SIG-M5 (cell line): ENCODE measurements at places on chromosomes 12 and 14.

DNA sequence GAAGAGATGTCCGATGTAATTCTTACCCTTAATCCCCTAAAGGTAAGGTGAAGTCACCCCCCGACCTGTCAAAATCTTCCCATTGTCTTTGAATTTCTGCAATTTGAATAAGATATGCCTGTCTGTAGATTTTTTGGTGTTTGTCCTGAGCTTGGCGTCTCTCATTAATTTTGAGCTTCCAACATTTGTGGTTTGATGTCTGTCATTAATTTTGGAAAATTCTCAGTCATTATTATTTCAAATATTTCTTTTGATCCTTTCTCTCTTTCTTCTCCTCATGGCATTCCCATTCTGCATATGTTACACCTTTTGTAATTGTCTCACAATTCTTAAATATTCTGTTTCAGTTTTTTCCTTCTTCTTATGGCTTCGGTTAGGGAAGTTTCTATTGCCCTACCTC lies 60.1 kb downstream of the EPS8 start:
- no peak for DNase-seq

DNA sequence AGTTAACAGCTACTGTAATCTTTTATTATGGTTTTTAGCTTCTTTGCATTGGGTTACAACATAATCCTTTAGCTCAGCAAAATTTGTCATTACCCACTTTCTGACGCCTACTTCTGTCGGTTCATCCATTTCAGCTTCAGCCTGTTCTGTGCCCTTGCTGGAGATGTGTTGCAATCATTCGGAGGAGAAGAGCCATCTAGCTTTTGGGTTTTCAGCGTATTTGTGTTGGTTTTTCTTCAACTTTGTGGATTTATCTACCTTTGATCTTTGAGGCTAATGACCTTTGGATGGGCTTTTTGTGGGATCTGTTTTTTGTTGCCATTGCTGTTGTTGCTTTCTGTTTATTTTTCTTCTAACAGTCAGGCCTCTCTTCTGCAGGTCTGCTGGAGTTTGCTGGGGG lies 69.2 kb upstream of the ATXN7L3B start:
- no peak for DNase-seq

GRCh38 chr14:91367173-91368171 lies 50.1 kb downstream of the CCDC88C start:
- DNase-seq, result no peak

DNA sequence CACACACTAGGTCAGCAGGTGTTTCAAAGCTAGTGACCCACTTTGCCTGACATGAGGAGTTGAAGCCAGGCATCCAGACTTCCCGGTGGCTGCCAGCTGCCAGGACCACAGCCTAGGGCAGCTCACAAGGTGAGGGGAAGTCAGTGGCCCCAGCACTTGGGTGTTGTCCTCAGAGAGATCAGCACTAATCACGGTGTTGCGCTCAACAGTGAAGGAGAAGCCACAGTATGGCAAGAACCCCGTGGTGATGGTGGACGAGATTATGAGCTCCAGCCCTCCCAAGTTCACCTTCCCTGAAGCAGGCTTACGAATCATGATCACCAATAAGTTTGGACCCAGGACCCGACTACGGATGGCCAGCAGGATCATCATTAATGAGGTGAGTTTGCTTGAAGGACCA lies 59.9 kb upstream of the RIN3 start:
- DNase-seq, result no peak
